ENCODE measurements at places on chromosomes 2 and 18.
A peak's percentile ranks its signal among the peaks of the same experiment; 100 is the strongest.

- no peak for DNase-seq
Measured at GRCh38 chr2:223026357-223027110, 25.5 kb upstream of the KCNE4 start.

DNA sequence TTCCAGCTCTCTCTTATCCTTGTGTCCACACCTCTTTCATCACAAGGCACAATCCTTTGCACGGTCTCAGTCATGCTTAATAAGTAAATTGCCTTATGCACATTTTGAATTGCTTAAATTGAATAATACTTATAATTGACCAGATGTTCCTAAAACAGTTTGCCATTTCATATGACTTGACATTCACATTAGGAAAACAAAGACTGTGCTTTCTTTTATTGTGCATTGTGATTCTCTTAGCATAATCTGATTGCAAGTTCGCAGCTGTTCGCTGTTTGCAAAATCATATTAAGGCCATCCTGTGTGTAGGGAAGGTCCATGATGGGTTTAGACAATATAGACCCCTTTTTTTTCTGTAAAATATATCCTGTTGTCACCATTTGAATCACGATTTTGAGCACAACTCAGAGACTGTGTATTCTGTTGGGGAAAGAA, 75.6 kb downstream of the RNF144A start:
- DNase-seq: no peak

DNA sequence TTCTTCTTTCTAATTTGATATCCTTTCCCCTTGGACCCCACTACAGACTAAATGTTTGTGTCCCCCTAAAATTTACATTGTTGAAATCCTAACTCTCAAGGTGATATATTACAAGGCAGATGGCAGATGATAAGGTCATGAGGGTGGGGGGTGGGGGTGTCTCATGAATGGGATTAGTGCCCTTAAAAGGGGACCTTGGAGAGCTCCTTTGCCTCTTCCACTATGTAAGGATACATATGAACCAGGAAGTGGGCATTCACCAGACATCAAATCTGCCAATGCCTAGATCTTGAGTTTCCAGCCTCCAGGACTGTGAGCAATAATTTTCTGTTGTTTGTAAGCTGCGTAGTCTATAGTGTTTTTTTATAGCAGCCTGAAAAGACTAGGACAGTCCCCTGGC, 89.1 kb downstream of the PLA2R1 start:
- no peak for DNase-seq

DNA sequence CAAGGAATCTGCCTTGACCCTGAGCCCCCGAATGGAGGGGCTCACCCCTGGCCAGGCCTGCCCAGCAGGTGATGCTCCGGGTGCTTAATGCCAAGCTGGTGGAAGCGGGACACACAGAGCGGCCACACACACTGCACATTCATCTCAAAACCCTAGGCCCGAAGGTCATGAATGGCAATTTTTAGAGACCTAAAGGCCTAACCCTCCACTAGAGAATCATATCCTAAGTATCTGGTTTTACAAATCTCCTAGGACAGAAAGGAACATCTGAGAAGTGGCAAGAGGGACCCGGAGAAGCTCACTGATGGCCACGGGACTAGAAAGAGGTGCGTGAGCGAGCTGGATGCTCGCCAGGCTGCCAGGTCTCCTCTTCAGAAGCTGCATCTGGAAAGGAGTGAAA, 38.3 kb downstream of the ST3GAL5 start:
- DNase-seq: no peak

DNA sequence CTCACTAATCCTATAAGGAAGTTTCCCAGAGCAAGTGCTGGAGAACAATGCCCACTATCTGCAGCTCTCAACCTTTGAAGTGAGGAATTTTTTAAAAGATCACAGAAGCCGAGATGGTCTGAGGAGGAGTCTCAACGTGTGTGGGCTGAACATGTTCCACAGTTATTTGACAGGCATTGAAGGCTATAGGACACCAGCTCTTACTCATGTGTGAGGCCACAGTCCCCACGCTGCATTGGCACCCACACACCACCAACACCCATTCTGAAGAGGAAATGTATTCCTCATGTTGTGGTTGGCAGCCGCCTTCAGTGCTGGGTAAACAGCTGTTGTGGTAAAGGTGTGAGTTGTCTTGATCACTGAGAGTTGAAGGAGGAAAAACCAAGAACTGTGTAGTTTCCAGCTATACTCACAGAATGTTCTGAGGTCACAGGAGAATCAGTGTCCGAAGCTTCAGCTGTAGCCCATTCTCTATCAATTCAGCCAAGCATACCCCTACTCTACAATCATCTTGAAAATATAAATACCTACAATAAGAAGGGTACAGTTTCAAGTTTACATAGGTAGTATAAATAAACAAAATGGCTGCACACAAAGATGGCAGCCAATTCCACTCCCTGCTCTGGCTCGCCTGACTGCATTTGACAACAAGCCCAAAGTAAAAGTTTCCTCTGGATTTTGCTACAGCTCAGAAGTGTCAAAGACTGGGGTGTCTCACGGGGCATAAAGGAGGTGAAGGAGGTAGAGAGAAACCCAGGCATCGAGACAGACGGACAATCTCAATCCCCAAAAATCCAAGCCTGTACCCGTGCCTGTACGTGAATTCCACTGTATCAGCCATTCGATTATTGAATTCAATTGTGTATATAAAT, 12.1 kb downstream of the CD226 start:
- no peak for DNase-seq

DNA sequence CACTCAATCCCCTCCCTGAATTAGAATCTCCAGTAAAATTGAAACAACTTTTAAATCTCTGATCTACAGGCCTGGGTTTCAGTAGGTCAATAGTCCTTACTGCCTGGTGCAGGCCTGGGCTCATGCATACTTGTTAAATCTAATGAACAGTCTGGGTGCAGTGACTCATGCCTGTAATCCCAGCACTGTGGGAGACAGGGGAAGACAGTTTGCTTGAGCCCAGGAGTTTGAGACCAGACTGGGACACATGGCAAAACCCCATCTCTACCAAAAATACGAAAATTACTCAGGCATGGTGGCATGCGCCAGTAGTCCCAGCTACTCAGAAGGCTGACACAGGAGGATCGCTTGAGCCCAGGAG, 94.7 kb upstream of the SP3 start:
- no peak for DNase-seq

DNA sequence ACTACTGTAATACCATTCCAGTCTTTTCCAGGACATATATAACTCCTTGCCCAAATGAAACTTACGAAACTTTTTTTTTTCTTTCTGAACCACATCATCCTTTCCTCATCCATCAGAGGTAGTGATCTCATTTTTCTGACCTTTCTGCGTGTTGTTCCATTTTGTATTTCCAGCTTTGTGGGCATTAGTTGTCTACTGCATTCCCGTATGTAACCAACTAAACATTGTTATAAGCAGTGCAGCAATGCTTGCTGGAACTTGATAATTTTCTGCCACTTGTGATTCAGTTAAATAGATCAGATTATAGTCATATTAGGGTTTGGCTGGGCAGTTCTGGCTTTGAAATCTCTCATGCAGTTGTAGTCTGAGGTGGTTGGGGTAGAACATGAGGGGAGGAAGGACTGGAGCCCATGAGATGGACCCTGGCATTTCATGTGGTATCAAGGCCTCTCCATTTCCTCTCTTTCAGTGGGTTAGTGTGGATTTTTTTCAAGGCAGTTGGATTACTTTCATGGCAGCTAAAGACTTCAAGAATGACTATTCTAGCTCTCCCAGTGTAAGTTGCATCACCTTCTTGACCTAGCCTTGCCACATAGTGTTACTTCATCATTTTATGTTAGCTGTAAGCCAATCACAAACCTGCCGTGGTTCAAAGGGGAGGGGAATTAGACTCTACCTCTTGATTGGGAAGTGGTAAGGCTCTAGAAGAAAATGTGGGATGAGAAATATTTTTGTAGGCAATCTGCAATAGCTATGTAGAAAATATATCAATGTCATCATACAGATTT, 80.5 kb downstream of the EHBP1 start:
- DNase-seq: no peak

- peak; percentile 69 for DNase-seq
Measured at GRCh38 chr2:135709992-135710391, 31.7 kb upstream of the UBXN4 start.

- DNase-seq: no peak
Measured at GRCh38 chr2:147782141-147782930, 62.5 kb upstream of the ACVR2A start.

GRCh38 chr18:1270081-1270480, 365.4 kb downstream of the ADCYAP1 start:
- DNase-seq: no peak

DNA sequence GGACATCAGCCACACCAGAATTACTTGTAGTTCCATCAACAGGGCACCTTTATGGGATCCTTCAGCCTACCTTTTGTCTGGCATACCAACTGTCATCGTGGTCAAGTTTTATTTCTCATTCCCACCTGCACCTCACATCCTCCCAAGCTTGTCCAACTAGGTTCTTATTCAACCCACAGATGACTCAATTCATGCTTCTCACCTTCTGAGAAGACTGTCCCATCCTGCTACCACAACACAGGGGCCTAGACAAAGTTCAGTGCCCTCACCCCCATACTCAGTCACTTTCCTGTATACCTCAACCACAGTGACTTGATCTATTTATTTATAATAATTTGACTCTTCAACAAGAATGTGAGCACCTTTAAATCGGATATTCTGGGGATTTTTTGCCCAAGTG, 114.4 kb upstream of the ACVR1C start:
- DNase-seq: no peak

DNA sequence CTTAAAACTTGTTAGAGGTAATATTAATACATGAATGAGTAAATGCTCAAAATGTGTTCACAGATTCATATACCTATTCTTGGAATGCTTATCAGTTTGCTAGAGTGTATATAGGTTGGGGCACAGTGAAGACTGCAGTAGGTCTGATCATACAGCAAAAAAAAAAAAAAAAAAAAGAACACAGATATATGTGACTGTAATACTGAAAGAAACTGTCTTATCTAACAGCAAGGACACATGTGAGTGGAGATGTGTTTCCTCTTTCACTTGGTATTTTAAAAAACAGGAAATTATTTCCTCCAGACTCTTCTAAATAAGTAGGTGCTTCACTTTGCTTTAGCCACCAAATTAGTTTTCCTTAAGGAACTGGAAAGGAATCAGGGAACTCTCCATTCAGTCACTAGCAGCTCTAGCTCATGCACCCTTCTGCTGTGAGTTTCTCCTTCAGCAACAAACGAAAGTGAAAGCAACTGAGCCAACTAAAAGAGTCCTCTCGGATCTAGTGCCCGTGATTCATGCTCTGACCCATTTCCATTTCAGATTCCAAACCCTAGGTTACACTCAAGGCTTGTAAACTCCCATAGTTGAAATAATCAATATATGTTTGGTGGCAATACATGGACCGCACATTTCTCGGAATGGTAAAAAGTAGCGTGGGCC, 98.5 kb downstream of the DSEL start:
- DNase-seq: no peak

DNA sequence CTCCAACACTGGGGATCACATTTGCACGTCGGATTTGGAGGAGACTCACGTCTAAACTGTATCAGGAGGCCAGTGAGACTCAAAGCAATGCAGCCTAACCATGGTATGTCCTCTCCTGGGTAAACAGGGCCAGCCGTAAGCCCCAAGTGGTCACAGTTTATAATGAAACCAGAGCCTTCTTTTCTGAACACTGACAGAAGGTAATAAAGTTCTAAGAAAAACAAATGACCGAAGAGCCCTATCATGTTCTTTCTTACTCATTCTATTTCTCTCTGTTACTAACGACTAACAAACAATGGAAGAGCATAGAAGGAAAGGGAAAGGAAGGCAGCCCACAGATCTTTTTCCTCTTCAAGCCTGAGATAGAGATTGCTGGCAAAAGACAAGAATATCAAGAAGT, 796.8 kb upstream of the SOX11 start:
- no peak for DNase-seq

GRCh38 chr18:28432339-28432738, 255.4 kb upstream of the CDH2 start:
- DNase-seq: no peak

- DNase-seq: no peak
Measured at GRCh38 chr2:207046724-207047123, 107.4 kb downstream of the CPO start.

- DNase-seq: no peak
Measured at GRCh38 chr2:171083451-171083850, 77.2 kb downstream of the TLK1 start.

DNA sequence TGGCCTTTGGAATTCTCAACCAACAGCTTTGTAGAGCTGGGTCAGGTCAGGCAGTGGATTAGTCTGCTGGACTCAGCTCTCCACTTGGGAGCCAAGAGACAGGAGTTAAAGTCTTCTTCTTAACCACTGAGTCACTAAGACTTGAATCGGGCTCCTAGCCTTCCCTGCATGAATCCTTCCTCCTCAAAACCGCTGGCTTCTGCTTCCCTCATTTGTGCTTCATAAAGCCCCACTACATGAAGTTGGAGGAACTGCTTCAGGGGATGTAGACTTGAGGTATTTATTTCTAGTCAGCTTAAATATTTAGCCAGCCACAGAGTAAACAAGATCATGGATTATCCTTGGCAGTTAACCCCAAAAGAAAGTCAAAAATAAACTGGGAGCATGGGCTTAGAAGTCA, 536.3 kb upstream of the TNP1 start:
- no peak for DNase-seq

DNA sequence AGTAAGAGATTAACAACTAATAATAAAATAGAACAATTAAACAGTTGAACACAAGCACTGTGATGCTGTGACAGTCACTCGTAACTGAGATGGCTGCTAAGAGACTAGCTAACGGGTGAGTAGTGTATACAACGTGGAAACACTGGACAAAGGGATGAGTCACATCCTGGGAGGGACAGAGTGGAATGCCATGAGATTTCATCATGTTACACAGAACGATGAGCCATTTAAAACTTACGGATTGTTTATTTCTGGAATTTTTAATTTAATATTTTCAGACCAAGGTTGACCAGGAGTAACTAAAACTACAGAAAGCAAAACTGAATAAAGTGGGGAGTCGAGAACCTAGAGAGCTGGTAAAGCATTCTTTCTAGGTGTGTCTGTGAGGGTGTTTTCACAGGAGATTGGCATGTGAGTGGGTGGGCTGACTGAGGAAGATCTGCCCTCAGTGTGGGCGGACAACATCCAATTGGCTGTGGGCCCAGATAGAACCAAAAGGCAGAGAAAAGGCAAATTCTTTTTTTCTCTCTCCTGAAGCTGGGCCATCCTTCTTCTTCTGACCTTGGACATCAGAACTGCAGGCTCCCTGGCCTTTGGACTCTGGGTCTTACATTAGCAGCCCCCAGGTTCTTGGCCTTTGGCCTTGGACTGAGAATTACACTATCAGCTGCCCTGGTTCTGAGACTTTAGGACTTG, 14.6 kb downstream of the TMSB10 start:
- no peak for DNase-seq

- DNase-seq: no peak
Measured at GRCh38 chr18:12423820-12424219, 16.1 kb downstream of the PRELID3A start.

- peak; percentile 86 for DNase-seq
Measured at GRCh38 chr2:47272031-47272864, 117.1 kb upstream of the STPG4 start.
